ENCODE measurements at places on chromosomes 7 and 10. TPM values are rescaled to one million over a fixed set of nuclear protein-coding genes. Genes with fewer than 3 reads are reported as not detected.

CADPS2 gene
- 8.9 TPM for total RNA-seq

NUTM2A gene
- total RNA-seq: 1.1 TPM

ZNF503 gene
- 6.5 TPM for total RNA-seq

SH2D4B gene
- total RNA-seq: under 0.01 TPM

LIPM gene
- total RNA-seq: not detected

TAS2R41 gene
- not detected for total RNA-seq

ADAM12 gene
- 28.4 TPM for total RNA-seq

TLL2 gene
- total RNA-seq: 0.34 TPM

KLHDC10 gene
- 38.9 TPM for total RNA-seq

FKBP6 gene
- not detected for total RNA-seq

PALD1 gene
- 0.73 TPM for total RNA-seq

HGF gene
- total RNA-seq: 0.36 TPM

ASAH2 gene
- total RNA-seq: 3.1 TPM

TMEM139 gene
- not detected for total RNA-seq

DNTT gene
- total RNA-seq: not detected

ZNF800 gene
- total RNA-seq: 18.6 TPM

AUTS2 gene
- total RNA-seq: 7.6 TPM

CALHM2 gene
- total RNA-seq: 12.0 TPM

NEBL gene
- under 0.01 TPM for total RNA-seq

AOAH gene
- total RNA-seq: not detected

OR2A1 gene
- not detected for total RNA-seq

ZNF398 gene
- total RNA-seq: 18.2 TPM

IFIT2 gene
- 67.9 TPM for total RNA-seq

Data from melanocyte of skin (primary cell).